ENCODE measurements at places on chromosomes 1 and 21.

DNA sequence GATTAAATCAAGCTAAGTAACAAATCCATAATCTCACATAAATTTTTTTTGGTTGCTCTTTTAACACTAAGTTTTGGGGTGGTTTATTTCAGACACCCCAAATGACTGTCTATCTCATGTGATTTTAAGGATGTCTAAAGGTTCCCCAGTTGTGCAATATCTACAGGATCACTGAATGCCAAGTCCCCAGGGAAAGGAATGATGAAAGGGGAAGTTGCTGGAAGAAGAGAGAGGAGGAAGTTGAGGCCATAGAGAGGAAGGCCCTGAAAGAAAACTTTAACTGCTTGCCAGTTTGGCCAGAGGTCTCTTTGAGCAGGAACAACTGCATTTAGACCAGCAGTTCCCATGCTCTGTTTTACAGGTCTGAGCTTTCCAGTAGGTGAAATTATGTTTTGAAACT, 27.5 kb upstream of the SLC19A2 start:
- no peak for DNase-seq

GRCh38 chr1:55993646-55994318, 585.6 kb downstream of the PLPP3 start:
- no peak for DNase-seq

GRCh38 chr1:10553118-10553517, 78.4 kb downstream of the PEX14 start:
- no peak for DNase-seq

GRCh38 chr1:64877151-64877550, 89.2 kb downstream of the JAK1 start:
- DNase-seq: no peak

DNA sequence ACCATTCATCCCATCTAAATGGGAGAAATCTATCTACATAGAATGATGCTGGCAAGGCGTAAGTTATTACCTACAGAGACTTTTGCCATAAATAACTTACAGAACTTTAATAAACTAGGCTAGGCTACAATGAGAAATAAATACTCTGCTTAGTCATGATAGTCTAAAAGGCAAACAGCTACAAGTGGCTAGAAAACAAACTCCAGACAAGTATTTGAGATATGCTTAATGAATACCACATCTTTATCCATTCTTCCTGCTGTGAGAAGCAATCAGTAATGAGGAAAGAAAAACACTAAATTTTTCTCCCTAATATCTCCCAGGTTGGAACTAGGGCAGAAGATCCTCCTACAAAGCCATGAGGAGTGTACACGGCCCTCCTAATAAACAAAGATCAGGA, 187.0 kb upstream of the OLFM3 start:
- DNase-seq: no peak

DNA sequence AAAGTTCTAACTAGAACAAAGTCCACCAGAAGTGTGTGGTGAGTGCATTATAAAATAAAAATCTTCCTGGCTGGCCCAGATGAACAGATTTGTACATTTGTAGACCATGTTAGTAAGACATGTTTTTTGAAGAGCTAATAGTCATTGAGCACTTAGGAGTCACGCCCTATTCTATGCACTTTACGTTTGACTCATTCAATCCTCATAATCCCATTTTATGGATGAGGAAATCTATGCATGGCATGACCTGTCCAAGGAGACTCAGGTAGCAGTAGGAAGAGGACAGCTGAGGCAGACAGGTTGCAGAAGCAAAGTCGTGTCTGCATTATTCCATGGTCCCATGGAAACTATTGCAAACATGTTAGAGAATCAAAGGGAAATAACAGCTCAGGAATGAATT, 30.3 kb upstream of the LPAR3 start:
- DNase-seq: no peak

DNA sequence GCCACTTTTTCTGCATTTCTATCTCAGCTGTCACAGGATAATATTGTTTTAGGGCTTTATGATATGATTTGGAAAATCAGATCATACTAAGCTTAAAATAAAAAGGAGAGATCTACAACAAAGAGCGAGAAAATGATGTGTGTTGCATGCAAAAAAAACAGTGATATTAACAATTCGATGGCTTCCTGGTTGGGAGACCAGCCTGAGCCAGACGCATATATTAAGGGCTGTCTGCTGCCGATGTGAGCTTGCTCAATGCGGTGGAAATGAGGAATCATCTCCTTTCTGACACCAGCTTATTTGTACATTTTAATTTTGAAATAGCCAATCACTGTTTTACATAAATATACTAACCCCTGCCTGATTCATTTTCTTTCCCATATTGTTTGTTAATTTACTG, 862.6 kb downstream of the USP25 start:
- DNase-seq: no peak

DNA sequence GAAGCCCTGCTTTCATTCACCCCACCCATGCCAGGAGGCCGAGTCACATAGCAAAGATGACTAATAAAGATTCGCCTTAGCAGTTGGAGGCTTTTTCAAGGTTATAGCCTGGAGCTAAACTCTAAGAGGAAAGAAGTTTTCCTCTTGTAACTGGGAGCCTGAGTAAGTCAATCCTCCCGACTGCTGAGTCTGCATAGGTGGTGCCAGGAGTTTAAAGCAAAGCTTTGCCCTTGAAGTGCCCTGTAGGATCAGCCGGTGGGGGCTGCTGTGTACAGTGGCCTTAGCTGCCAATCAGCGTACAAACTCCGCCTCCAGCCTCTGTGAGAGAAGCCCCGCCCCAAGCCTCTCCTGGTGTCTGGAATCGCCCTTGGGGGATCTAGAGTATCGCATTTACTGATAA, 147.5 kb upstream of the SPATA6 start:
- no peak for DNase-seq

DNA sequence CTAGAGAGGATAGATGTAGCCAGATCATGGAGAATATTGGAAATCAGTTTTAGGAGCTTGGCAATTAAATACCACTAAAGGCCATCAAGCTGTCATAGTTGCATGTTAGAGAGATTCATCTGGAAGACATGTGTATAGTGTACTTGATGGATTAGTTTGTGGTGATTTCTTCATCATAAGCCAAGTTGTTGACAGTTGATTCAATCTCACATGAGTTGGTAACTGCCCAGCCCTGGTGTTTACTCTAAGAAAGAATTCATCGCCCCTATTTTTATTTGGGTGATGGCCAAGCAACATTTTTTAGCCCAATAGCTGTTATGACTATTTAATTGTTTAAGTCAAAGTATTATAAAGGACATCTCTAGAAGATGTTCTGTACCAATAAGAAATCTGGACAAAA, 737.6 kb downstream of the PLA2G4A start:
- no peak for DNase-seq

DNA sequence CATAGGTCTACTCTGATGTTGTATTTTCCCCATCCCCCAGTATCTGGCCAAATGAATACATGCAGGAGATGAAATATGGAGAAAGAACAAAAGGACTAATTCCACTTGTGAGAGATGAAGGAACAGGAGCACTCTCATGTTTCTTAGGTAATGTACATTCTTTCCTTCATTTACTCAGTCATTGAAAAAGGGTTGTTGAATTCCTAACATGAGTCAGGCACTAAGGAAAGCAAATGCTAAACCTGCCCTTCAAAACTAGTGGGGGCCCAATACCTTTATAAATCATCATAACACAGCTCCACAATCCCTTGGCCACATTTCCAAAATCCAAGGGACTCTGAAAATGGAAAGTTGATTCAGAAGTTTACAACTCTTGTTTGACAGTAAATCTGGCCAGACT, 94.3 kb downstream of the DIRAS3 start:
- no peak for DNase-seq

DNA sequence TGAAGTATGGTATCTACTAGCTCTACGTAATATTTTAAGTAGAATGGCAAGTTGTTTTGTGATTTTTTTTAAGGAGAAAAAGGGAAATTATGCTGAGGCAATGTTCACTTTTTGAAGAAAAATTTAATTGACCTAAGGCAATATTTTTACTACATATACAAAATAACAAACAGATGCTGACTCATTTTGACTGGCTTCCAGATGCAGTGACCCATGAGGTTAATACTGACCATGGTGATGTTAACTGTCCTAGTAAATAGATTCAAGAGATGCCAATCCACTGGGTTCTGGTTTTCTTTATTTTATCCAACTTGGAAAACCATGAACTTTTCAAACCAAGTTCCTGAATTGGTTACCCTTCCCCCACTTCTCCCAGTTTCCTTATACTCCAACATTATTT, 154.9 kb downstream of the CRB1 start:
- DNase-seq: peak; percentile 14

- DNase-seq: no peak
These were observed 54.3 kb downstream of the WNT9A start for GRCh38 chr1:227893300-227893948.

GRCh38 chr1:166083887-166084286, 82.9 kb downstream of the FAM78B start:
- no peak for DNase-seq

GRCh38 chr1:208166340-208167138, 77.6 kb downstream of the PLXNA2 start:
- no peak for DNase-seq

- no peak for DNase-seq
These were observed 29.5 kb upstream of the CR2 start for GRCh38 chr1:207424570-207425131.

- DNase-seq: no peak
These were observed 2.4 kb downstream of the CCDC17 start for GRCh38 chr1:45621501-45621836.

- no peak for DNase-seq
These were observed 124.6 kb downstream of the TGFBR3 start for GRCh38 chr1:91761295-91761721.

- DNase-seq: no peak
These were observed 84.1 kb upstream of the C21orf91 start for GRCh38 chr21:17903029-17903806.

DNA sequence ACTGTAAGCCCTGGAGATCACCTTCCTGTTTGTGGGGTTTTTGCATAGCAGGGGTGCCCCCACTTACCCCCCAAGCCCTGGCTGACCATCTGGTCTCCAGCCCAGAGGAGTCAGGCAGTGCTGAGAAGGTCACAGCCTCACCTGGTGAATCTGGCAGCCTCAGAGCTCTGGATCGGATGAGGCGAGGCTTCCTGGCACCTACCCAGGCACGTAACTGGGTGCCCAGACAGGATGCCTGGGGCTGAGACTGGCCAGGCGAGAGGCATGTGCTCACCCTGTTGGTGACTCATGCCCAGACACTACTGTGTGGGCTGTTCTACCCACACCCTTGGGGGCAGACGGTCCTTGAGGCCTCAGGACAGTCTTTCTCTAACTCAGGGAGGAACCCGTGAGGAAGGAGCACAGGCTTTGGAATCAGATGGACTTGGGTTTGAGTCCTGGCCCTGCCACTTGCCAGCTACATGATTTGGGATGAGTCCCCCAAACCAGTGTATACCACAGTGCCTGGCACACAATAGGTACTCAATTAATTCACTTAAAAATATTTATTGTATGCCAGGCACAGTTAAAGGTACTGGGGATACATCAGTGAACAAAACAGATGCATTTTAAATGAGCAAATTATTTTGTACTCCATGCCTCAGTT, 15.1 kb upstream of the PADI3 start:
- peak; percentile 86 for DNase-seq

GRCh38 chr1:204713541-204713940, 28.0 kb upstream of the LRRN2 start:
- no peak for DNase-seq

- DNase-seq: no peak
These were observed 303.7 kb downstream of the HLX start for GRCh38 chr1:221182791-221183533.

- no peak for DNase-seq
These were observed 62.7 kb downstream of the DMAP1 start for GRCh38 chr1:44275991-44276405.

DNA sequence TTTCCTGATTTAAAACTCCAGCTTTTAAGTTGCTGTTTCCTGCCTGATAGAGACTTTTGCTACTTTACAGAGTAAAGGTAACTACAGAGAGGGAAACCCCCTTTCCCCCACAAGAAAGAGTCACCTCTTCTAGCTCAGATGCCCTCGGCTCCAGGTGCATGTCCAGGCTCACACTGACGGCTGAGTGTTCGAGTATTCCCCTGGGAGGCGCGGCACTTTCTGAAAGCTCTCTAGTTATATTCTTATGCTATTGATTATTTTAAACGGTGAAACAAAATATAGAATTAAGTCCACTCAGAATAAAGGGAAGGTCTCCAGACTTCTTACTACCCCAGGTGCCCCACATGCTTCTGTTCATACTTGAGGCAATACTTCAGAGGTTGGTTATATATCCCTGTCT, 160.3 kb upstream of the FMN2 start:
- no peak for DNase-seq

DNA sequence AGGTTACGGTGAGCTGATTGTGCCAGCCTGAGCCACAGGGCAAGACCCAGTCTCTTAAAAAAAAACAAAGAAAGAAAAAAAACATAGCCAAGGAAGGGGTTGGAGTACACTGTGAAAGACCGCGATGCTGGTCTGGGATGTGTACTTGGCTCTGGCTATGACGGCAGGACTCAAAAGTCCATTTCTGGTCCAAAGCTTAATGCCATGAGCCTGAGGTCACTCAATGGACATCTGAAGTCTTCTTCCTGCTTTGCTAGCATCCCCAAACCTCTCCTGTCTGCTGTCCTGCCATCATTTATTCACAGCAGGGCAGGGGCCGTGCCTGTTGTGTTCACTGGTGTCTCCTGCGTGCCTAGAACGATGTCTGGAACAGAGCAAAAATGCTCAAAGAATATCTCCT, 1.5 kb upstream of the ARHGEF10L start:
- no peak for DNase-seq

DNA sequence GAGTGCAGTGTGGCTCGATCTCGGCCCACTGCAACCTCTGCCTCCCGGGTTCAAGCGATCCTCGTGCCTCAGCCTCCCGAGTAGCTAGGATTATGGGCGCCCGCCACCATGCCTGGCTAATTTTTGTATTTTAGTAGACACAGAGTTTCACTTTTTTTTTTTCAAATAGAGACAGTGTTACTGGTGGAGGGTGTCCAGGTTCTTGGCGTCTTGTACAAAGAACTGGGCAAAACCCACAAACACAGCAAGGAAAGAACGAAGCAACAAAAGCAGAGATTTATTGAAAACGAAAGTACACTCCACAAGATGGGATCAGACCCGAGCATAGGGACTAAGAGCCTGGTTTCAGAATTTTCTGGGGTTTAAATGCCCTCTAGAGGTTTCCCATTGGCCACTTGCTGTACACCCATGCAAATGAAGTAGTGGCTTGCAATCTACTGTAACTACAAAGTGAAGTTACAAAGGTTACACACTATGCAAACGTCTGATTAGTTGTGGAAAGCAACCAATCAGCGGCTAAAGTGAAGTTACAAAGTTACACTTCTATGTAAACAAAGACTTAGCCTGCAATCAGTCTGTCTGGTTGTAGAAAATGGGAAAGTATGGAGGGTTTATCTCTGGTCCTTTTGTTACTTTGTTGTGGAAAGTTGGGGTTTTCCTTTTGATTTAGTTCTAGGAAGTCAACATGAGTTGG, 199.1 kb downstream of the DYRK1A start:
- no peak for DNase-seq

Data from AG08396 (cell line).